Endodermal cell (in vitro differentiated cells): ENCODE measurements at places on chromosomes 7 and 10. TPM values are rescaled to one million over a fixed set of nuclear protein-coding genes. Genes with fewer than 3 reads are reported as not detected.

Gene HOXA1
- not detected in 2 replicates for total RNA-seq

Gene CCDC7
- total RNA-seq, result 1.9 and 2.5 TPM in 2 replicates

Gene NEUROG3
- not detected in 3 replicates for total RNA-seq

Gene HERC4
- total RNA-seq, result 60.1 to 68.2 TPM (median 61.5 TPM) in 3 replicates

Gene FBXL13
- 2.7 TPM in 2 replicates for total RNA-seq

Gene PRSS58
- not detected in 3 replicates for total RNA-seq

Gene OPN1SW
- total RNA-seq, result not detected in 2 replicates

Gene WIPF3
- total RNA-seq, result 7.2 to 10.2 TPM (median 7.2 TPM) in 3 replicates

Gene CLRN3
- total RNA-seq, result not detected in 2 replicates

Gene ANKRD1
- 25.4 to 42.6 TPM (median 41.0 TPM) in 3 replicates for total RNA-seq

Gene SPDYE16
- 0.34 and 0.37 TPM in 2 replicates for total RNA-seq

Gene TMEM178B
- 1.7 to 3.0 TPM (median 1.8 TPM) in 3 replicates for total RNA-seq

Gene PALD1
- 17.3 and 18.0 TPM in 2 replicates for total RNA-seq

Gene CHST15
- 7.5 to 12.7 TPM (median 8.4 TPM) in 3 replicates for total RNA-seq

Gene ADIRF
- total RNA-seq, result 0.53 to 1.4 TPM in 2 of 3 replicates, not detected in the other

Gene UROS
- total RNA-seq, result 47.4 and 49.2 TPM in 2 replicates

Gene EBF3
- 0.38 to 0.49 TPM (median 0.44 TPM) in 3 replicates for total RNA-seq

Gene CDH23
- total RNA-seq, result 1.8 to 4.2 TPM (median 2.5 TPM) in 3 replicates

Gene FLNC
- 6.6 to 8.7 TPM (median 7.9 TPM) in 3 replicates for total RNA-seq

Gene POLR2J2
- total RNA-seq, result 7.2 to 15.5 TPM (median 15.1 TPM) in 3 replicates

Gene VSTM4
- 0.28 to 0.77 TPM (median 0.65 TPM) in 3 replicates for total RNA-seq

Gene ZNF273
- 14.2 and 15.5 TPM in 2 replicates for total RNA-seq

Gene CYP3A4
- total RNA-seq, result 0.11 TPM in 1 of 2 replicates, not detected in the other

Gene ANKRD16
- total RNA-seq, result 12.5 and 13.3 TPM in 2 replicates

Gene LIPJ
- total RNA-seq, result not detected in 2 replicates

Gene TLX1
- total RNA-seq, result 0.38 TPM in 1 of 3 replicates, not detected in the others

Gene AFAP1L2
- 2.2 and 2.9 TPM in 2 replicates for total RNA-seq

Gene ADCYAP1R1
- total RNA-seq, result 0.99 to 1.5 TPM (median 1.2 TPM) in 3 replicates

Gene GPR15LG
- not detected in 3 replicates for total RNA-seq

Gene FAM20C
- total RNA-seq, result 46.8 and 53.5 TPM in 2 replicates

Gene SEPTIN14
- not detected in 3 replicates for total RNA-seq

Gene NKX2-3
- not detected in 3 replicates for total RNA-seq

Gene HOXA9
- not detected in 2 replicates for total RNA-seq

Gene PNLIPRP3
- total RNA-seq, result not detected in 3 replicates
